ENCODE measurements at places on chromosomes 5 and 9. TPM values are rescaled to one million over a fixed set of nuclear protein-coding genes. Genes with fewer than 3 reads are reported as not detected.

Gene PCDHB10
- 2.2 TPM for total RNA-seq

Gene CARD6
- total RNA-seq = 19.5 TPM

Gene SLC27A4
- total RNA-seq = 21.4 TPM

Gene HNRNPK
- total RNA-seq = 514 TPM

Gene KIF4B
- total RNA-seq = not detected

Gene AKNA
- total RNA-seq = 27.9 TPM

Gene WHRN
- 2.2 TPM for total RNA-seq

Gene CDKN2B-AS1
- 15.2 TPM for total RNA-seq

Gene GDNF
- total RNA-seq = 6.2 TPM

Gene ALDH1A1
- 0.36 TPM for total RNA-seq

DNA sequence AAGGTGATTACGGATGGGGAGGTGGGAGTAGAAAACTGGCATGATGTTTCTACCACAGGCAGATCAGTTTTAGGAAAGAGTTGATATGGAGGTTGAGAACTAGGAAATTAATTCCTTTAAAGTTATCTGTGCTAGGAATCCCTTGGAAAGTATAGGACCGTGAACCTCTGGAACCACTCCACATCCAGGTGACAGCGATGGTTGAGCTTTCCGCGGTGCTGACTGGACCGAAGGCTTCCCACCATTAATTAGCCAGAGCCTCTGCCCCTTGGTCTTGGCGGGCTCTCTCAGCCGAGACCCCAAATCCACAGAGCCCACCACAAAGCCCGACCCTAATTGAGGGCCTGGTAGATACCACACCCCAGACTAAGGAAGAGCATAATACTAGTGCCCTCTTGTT lies 147.3 kb downstream of the MELK start:
- DNase-seq = no peak

DNA sequence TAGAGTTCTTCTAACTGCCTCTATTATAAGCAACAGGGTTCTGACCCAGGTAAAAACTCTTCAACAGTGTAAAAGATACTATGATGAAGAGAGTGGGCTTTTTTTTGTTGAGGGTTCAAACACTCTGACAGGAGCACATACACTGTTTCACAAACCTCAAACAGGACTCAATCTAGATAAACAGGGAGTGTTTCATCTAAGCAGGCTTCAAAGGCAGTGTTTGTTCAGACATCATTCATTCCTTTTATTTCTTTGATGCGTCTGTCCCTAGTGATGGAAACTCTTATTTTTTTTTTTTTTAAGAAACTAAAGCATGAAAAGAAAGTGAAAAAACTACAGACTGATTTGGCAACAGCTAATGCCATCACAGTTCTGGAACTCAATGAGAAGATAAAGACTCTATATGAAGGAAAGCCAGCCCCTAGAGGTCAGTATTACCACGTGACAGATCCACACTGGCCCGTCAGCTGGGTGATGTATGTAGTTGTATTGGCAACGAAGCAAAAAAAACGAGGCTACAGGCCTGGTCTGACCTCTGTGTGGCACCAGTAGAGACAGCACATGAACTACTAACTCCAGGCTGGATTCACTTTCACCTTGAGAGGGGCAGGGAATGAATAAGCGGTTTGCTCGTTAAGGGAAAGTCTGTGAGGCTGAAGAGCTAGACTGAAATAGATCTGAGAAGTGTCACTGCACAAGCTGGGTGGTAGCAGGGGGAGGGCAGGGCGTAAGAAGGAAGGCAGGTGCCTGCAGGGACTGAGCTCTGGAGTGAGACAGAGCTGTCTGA lies 172.2 kb downstream of the CCDC192 start:
- DNase-seq = peak; percentile 74

GRCh38 chr5:124566875-124567450 lies 179.5 kb downstream of the ZNF608 start:
- no peak for DNase-seq

- DNase-seq = no peak
Measured at GRCh38 chr5:175695161-175696126, 37.6 kb downstream of the HRH2 start.

GRCh38 chr5:16557477-16557876 lies 59.3 kb downstream of the RETREG1 start:
- no peak for DNase-seq

GRCh38 chr9:76887003-76887821 lies 18.7 kb downstream of the PRUNE2 start:
- DNase-seq = peak; percentile 41

GRCh38 chr5:136424835-136425584 lies 59.7 kb upstream of the TRPC7 start:
- peak; percentile 78 for DNase-seq

- peak; percentile 18 for DNase-seq
Measured at GRCh38 chr5:113020461-113021273, 44.1 kb downstream of the DCP2 start.

- DNase-seq = no peak
Measured at GRCh38 chr9:18707061-18707461, 233.1 kb downstream of the ADAMTSL1 start.

GRCh38 chr5:135546912-135547311 lies 11.1 kb upstream of the NEUROG1 start:
- DNase-seq = peak; percentile 73

- DNase-seq = no peak
Measured at GRCh38 chr5:54491326-54491725, 26.2 kb upstream of the SNX18 start.

DNA sequence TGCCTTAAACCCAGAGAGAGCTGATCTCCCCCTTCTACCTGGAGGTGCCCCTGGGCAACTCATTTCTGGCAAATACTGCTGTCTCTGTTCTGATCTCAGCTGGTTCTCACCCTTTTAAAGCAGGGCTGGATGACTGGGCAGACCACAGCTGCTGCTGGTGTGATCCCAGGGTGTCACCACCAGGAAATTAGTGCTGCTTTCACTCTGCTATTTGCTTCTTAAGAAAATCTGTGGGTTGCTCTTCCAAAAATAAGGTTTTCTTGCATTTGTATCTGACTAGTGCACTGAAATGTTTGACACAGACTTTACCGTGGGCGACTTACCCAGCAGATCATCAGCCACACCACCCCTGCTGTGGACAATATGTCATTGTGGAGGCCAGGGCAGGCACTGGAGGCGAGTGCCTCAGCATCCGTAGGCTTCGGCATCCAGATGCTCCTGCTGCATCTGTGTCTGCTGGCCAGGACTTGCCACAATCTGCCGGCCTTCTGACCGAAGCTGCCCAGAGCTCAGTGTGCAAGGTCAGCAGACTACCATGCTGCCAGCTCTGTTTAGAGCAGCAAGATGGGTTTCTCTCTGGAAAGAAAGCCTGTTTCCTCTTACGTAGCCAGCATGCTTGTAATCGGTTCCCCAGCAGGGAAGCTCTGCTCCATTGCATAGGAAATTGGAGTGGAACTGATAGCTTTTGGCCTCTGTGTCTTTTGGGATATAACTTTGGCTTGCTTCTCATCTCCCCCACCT lies 13.6 kb downstream of the ARHGAP26 start:
- DNase-seq = peak; percentile 66

- peak; percentile 50 for DNase-seq
Measured at GRCh38 chr9:135144581-135145170, 57.2 kb downstream of the OLFM1 start.

- DNase-seq = no peak
Measured at GRCh38 chr5:31911291-31912265, 262.5 kb downstream of the GOLPH3 start.

DNA sequence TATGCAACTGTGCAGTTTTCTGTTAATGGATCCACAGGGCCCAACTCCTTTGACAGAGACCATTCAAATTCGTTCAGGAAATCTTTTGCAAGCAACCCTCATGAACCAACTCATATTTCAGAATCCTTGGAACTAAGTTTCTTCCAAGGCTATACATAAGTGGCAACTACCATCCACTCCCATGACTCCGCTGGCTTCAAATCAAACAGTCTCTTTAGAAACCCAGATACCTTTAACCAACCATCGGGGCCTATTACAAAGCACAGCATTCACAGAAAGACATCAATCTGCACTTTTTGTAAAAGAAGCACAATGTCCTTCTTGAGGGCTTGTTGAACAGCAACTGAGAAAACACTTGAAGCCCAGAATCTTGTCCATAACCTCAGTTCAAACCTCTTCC lies 526.9 kb downstream of the DTWD2 start:
- peak; percentile 29 for DNase-seq

GRCh38 chr5:168303393-168304025 lies 12.1 kb downstream of the WWC1 start:
- DNase-seq = no peak

DNA sequence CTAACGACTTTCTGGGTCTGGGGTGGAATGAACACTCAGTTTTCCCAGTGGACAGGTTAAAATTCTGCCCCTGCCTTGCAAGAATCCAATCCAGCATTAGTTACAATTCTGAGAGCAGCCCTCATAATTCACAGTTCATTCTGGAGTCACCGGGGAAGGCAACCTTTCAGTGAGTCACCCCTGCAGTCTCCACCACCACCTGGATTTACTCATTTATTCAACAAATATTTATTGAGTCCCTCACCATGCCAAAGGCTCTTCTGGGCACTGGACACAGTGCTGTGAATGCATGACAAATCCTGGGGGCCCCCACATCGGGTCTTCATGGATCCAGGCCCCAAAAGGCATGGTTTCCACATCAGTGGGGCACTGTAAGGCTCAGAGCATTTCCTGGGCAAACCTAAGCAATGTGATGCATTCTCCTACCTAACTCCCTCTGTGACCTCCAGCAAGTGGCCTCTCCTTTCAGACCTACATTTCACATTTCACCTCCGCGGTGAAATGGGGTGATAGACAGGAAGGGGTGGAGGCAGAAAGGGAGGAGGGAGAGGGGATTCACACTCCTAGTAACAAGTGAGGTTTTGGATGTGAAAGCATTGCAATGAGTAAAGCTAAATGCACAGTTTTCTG lies 6.4 kb upstream of the MSX2 start:
- peak; percentile 71 for DNase-seq

DNA sequence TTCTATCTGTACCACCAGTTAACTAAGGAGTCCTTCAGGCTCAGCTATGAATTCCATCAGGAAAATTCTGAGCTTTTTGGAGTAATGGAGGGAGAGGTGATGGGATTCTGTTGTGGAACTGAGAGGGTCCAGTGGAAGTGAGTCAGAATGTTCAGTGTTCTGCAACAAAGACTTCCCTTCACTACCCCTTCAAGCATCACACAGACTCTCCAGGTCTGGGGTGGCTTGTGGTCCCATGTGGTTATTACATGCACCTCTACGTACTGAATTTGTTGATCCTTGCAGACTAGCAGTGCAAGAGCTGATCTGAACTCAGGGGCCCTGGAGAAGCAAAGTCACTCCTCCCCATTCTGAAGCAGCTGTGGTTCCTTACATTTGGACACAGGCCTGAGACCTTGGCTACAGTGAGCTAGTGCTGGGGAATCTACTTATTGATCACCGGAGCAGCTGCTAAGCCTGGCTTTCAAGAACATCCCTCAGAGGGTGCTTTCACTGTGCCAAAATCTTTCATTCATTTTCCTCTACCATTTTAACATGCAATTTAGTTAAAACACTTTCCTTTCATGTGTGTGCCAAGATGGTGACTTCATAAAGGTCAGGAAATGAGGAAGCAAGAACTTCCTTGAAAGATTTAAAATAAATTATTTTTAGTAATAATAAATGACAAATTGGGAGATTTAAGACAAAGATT lies 75.0 kb upstream of the TNC start:
- no peak for DNase-seq

- no peak for DNase-seq
Measured at GRCh38 chr5:146815411-146815810, 63.1 kb downstream of the PPP2R2B start.

DNA sequence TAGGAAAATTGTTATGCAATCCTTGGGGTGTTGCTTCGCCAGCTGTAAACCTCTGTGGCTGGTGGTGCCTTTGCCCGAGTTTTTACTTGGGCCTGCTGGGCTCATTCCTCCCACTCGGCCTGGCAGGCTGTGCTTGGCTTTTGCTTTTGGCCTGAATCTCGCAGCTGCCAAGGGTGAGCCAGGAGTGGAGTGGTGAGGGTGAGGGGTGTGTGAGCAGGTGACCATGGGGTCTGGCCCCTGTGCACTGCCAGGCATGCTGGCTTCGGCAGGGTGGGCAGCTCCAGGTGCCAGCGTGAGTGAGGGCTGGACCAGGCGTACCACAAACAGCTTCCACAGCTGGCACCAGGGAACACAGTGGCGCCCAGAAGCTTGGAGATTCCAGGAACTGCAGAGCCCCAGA lies 12.6 kb upstream of the DHFR start:
- DNase-seq = no peak
